NCI-H1694 (cell line): ENCODE measurements at places on chromosomes 6 and 20.

DNA sequence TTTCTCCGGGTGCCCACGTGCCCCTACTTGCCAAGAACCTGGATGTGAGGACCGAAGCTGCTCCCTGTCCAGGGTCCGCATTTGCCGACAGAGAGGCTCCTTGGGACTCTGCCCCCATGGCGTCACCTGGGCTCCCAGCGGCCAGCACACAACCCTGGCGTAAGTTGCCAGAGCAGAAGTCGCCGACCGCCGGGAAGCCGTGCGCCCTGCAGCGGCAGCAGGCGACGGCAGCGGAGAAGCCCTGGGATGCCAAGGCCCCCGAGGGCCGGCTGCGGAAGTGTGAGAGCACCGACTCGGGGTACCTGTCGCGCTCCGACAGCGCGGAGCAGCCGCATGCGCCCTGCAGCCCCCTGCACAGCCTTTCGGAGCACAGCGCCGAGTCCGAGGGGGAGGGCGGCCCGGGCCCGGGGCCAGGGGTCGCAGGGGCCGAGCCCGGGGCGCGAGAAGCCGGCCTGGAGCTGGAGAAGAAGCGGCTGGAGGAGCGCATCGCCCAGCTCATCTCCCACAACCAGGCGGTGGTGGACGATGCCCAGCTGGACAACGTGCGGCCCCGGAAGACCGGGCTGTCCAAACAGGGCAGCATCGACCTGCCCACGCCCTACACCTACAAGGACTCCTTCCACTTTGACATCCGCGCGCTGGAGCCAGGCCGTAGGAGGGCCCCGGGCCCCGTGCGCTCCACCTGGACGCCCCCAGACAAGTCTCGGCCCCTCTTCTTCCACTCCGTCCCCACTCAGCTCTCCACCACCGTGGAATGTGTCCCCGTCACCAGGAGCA lies 28.3 kb downstream of the ZNF831 start:
- DNase-seq = no peak

DNA sequence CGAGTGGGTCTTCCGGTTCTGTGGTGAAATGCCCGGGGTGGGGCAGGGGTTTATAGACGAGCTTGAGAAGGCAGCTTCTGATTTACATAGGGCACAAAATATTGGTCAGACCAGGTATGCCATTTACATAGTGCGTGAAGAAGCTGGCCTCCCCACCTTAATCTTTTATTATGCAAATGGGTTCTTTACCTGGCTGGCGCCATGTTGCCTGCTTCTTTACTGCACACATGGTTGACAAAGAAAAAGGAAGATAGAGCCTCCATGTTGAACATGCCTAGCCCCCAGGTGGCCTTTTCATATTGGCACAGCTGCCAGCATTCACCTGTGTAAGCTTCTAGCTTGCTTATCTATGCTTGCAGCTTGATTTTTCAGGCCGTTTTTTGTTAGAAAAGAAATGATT lies 276.2 kb downstream of the PHACTR1 start:
- no peak for DNase-seq

DNA sequence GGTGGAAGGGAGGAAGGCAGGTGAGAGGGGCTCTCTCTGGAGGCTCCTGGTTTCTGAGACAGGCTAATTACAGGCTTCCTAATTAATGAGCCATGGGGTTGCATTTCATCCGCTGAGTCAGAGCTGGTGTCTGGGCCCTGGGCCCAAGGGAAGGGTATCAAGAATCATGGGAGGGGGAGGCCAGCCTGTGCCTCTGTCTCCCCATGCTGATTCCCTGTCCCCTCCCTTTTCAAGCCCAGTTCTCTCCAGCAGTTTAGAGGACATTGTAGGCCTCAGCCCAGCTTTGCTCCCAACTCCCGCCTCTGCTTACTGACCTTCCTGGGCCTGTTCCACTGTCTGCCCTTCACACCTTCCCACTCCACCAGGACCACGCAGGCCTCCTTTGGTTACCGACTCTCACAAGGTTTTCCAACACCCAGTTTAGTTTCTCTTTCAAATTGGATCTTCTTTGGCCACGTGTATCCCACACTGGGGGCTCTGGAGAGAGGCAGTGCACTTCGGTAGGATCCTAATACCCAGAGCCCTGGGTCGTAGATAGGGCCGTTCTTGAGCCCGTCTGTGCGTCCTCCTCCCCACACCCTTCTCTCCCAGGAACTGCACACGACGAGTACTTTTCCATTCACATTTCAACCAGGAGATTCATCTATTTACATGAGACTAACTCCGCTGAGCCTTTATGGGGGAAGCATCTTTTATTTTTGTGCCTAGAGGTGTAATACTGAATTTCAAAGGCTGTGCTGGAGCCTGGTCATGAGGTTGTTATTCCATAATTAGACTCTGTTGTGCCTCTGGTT lies 18.2 kb upstream of the AVP start:
- DNase-seq = no peak

GRCh38 chr20:32238483-32239425 lies 31.1 kb downstream of the POFUT1 start:
- DNase-seq = no peak

GRCh38 chr6:79628466-79629288 lies 2.5 kb upstream of the SH3BGRL2 start:
- no peak for DNase-seq
